Anterior cingulate cortex (tissue), 58 donors: ENCODE measurements at places on chromosomes 2 and 18.
A peak's percentile ranks its signal among the peaks of the same experiment; 100 is the strongest.

- no peak for DNase-seq
Observed at GRCh38 chr2:149814901-149815300, 227.3 kb upstream of the MMADHC start.

DNA sequence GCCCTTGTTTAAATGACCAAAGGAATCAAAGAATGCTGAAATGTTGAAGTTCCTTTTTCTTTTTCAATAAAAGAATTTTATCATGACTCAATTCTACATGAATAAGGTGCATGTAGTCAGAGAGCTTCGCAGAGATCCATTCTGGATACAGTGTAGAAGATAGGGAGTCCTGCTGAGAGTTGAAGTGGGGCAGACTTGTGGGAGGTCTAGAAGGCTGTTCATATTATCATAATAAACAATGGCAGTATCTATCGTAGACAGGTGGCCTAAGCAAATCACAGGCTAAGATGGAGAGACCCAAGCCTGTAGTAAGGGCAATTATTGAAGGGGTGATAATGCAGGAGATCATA lies 1322.0 kb upstream of the CELF4 start:
- DNase-seq, result no peak

DNA sequence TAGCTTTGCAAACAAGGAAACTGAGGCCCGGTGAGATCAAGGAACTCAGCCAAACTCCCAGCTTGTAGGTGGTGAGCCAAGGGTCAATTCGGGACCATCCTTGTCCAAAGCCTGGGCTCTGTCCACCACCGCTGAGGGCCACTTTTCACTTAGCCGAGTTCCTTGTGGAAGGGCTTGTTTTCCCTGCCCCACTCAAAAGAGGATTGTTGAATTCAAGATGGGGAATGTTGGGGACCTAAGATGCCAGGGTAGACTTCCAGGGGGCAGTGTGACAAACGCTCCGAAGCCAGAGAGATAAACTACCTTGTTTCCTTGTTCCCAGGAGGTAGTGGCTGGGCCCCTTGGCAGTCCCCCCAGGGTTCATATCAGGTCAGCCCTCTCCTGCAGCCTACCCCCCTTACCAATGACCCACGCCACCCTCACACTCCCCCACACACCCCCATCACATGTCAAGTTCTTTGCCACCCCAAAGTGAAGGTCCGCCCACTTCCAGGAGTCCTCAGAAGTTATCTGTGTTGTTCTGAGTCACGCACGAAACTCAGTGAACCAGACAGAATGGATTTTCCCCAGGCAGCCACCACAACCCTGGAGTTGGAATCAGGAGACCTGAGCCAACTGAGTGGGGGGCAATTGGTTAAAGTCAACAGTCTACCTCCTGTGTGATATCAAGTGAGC lies 10.3 kb upstream of the ATOH8 start:
- no peak for DNase-seq

GRCh38 chr2:33210626-33211025 lies 263.9 kb downstream of the LTBP1 start:
- DNase-seq, result no peak

DNA sequence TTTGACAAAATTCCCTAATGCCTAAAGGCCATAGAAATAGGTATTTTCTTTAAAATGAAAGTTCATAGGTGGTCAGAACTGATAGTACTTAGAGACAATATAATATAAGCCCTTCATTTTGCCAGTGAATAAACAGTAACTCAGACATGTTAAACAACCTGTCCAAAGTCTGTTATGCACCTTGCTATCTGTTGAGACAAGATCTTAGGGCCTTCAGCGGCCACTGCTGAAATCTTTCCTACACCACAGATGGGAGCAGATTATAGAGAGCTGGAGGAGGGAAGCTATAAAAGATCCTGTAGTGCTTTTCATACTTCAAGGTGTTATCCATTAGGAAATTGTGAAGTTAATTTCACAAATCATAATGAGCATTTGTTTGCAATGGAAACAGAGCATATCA lies 13.8 kb downstream of the CERKL start:
- DNase-seq, result no peak

DNA sequence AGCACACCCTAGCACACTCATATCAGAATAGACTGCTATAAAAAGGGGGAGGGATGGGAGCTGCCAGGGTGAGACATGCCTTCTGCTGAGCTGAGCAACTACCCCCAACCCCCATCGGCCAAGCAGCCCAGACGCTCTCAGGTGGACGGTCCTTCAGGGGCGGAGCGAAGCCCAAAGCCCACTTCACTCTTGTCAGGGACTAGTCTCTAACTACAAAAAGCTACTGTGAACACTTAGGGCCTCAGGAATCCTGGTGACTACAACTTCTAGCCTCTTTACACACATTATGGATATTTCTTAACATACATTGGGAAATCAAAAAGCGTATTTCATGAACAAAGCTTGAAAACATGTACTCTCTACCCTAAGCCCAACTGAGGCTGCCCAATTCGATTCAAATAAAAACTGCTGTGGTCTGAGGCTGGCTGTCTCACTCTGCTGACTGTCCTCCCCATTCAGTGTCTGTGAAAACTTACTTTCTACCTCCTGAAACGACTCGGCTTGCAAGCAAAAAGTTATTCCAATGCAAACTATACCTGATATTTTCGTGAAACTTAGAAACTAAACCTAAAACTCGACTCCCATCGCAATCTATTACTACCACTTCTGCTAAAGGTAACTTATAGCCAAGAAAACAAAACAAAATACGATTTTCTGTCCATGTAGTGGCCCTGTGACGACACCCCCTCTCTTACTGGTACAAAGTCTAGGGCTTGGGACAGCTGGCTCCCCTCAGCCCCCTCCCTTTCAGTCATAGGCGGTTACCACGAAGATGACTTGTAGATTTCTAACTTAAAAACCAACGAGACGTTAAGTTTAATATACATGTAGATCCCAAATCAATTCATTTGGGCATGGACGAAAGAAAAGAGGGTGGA lies 1.2 kb downstream of the SERTAD2 start:
- DNase-seq, result no peak

- DNase-seq, result peak; percentile 51
Observed at GRCh38 chr2:153871231-153872221, at the start of gene GALNT13. Gene GALNT13 (plus strand): TSS chr2:153871922.

DNA sequence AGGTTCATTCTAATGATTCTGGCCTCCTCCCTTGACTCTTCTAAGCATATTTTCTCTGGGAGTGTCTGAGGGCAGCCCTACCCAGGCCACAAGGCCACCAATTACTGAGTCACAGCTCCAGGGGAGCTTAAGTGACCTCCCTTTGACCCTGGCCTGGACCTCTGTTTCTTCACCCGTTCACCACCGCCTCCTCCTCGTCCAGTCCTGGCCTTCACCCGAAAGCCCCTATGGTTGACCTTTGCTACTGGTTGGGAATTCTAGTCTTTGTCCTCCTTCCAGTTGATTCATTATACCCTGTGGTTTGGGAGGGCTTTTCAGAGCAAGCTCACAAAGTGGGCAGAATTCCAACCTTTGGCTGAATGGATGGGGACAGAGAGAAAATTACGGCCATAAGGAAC lies 72.6 kb downstream of the NRP2 start:
- no peak for DNase-seq

GRCh38 chr2:82098617-82099016 lies 1794.1 kb upstream of the LRRTM1 start:
- no peak for DNase-seq

GRCh38 chr2:86417961-86418360 lies 23.2 kb upstream of the KDM3A start:
- DNase-seq, result no peak

GRCh38 chr2:240508832-240509545 lies 48.8 kb downstream of the ANKMY1 start:
- DNase-seq, result no peak

DNA sequence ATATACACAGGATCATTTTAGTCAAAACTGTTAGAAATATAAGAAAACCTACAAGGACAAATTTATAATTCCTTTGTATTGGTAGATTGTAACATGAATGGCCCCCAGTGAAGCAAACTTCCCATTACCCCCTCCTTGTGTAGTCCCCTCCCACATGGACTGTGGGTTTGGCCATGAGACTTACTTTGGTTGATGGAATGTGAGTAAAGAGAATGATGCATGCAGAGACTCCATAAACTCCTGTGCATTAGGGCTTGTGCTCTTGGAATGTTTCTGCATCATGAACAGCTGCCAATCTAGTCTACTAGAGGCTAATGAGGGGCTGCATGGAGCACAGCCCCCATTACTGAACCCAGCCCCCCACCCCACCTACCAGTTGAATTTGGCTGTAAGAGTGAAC lies 8.3 kb upstream of the TGFA start:
- DNase-seq, result no peak

DNA sequence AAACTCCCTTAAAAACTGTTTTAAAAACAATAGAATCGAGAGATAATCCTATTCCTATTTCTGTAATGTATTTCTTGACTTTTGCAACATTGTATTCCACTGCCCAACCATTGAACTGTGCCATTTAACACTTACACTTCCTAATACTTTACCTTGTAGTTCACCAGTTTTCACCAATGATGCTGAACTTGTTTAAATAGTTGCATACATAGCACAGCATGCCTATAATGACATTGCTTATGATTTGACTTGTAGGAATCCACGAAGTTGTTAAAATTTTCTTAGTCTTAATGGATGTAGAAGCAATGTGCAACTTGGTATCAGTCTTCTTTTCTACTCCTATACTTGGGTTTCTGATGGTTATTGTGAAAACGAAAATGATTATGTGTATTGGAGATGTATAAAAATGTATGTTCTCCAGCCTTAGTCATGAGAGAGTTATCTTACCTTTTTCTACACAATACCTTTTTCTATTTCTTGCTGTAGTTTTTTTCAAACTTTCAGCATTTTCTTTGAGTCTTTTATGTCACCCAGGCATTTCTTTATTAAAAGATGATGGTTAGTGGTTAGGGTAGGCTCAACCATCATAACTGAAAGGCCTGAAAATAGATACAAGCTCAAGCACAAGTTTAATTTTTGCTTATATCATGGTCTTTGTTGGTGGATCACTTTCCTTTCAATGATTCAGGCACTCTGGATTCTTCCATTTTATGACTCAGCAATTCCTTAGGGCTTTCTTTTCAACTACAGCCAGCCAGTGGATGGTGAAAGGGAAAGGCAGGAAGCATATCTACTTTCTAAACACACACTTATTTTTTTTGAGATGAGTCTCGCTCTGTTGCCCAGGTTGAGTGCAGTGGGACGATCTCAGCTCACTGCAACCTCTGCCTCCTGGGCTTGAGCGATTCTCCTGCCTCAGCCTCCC lies 9.4 kb downstream of the GPD2 start:
- no peak for DNase-seq

- no peak for DNase-seq
Observed at GRCh38 chr18:77433076-77433475, 183.4 kb downstream of the GALR1 start.

- DNase-seq, result no peak
Observed at GRCh38 chr18:36294031-36294430, 3.5 kb upstream of the FHOD3 start.

DNA sequence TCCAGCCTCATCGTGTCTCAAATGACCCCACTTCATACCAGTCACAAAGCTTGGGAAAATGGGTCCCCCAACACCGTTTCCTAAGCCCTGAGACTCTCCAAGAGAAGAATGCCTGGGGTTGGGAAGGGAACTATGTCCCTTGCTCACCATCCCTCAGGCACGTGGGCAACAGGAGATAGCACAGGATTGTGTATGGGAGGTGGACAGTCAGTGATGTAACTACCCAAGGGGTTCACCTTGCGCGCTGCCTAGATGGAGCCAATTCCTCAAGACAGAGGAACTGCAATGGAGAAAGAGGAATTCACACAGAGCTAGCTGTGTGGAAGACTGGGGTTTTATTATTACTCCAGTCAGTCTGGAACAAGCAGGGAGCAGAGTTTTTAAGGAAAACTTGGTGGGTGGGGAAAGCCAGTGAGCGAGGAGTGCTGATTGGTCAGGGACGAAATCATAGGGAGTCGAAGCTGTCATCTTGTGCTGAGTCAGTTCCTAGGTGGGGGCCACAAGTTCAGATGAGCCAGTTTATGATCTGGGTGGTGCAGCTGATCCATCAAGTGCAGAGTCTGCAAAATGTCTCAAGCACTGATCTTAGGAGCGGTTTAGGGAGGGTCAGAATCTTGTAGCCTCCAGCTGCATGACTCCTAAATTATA lies 13.8 kb upstream of the CXCR1 start:
- DNase-seq, result no peak

DNA sequence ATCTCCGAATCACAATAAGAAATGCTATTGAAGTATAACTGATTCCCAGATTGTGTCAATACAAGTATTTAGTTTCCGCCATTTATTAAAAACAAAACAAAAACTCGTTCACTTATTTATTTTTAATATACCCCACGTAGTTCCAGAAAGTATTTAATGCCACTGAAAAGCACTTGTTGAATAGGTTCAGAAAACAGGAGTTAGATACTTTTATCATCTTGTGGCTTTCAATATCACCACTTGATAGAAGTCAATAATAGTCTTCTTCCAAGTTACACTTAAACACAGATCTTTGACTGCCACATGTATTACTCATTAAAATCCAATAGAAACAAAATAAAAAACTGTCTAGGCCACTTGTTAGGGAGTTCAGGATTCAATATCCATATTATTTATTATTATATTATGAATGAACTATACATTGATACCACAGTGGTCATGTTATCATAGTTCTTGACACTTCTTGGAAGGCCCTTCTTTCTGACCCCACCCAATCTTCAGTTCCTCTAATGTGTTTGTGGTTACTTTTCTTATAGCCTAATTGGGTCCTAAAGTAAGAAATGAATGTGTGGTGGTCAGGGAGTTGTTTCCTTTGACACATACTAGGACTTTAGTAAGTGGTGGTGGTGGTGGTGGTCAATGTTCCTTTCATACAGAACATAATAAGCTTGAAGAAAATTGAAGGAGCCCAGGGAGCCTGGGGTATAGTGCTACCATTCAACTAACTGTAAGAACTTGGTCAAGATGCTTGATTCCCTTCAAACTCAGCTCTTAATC lies 221.3 kb upstream of the ITGA4 start:
- DNase-seq, result no peak

- no peak for DNase-seq
Observed at GRCh38 chr18:64180617-64181016, 31.7 kb upstream of the LINC00305 start.

DNA sequence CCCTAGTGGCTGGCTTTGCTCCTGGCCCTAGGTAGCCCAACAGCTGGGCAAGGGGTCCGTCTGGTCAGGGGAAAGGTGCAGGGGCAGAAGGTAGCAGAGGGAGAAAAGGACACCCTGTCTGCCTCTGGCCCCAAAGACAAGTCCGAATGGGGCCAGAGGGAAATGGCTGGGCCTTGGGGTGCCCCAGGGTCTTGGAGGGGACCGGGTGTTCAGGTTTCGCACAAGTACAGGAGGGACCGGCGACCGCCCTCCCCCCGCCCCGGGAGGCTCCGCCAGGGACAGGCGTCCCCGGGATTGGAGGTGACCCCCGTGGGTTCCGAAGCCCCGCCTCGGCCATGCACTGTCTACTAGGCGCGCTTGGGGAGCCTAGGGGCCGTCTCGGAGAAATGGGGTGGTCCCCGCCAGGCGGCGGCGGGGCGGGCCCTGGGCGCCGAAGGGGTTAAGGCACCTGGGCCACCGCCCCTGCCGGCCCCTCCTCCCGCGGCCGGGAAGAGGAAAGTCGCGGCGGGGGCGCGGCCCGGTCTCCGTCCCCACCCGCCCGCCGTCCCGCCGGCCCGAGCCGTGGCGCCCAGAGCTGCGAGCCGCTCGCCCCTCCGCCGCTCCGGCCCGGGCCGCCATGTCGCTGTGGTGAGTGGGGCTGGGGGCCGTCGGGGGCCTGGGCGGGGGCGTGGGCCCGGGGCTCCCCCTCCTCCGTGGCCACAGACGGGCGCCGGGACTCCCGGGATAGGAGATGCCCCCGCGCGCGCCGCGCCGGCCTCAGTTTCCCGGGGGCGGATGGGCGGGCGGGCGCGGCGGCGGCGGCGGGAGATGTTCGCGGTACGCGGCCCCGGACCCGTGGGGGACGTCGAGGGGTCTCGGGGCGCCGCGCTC lies at the start of gene B3GNT7:
B3GNT7 (plus strand) TSS at position 523 of the 870 bp plus-strand sequence; CDS start at position 617, 94 bp downstream.
- DNase-seq, result no peak
